ENCODE measurements at places on chromosomes 11 and 22.

DNA sequence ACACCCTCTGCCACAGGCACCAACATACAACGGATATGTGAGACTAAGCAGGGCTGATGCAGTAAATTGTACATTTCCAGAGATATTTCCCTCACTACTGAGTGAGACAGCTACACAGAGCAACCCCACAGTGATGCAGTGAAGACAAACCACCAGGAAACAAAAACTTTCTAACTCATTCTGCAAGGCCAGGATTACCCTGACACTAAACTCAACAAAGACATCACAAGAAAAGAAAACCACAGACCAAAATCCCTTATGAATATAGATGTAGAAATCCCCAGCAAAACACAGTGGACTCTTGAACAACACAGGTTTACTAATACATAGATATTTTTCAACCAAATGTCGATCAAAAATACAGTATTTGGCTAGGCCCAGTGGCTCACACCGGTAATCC lies 1.5 kb upstream of the SLC7A4 start:
- DNase-seq, result no peak

GRCh38 chr11:127017482-127017881 lies 16.9 kb upstream of the KIRREL3 start:
- no peak for DNase-seq

- no peak for DNase-seq
Observed at GRCh38 chr22:17847360-17848078, 73.2 kb upstream of the BID start.

- no peak for DNase-seq
Observed at GRCh38 chr11:45407226-45407625, 121.1 kb upstream of the SYT13 start.

DNA sequence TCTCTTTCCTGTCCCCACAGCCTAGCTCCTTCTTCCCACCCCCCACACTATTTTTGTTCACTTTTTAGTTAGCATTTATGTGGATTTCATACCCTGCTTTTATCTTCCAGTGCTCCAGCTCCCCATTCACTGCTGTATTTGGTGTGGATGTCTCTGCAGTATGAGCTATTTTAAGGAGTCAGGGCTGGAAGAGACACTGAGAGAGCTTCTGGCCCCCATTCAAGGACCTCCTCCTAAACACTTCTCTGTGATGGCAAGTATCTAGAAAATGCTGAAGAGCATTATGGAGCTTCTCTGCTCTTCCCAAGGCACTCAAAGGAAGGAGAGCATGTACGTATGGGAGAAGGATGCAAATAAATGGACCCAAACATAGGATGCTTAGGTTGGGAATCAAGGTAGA lies 79.5 kb downstream of the RAB30 start:
- DNase-seq, result no peak

GRCh38 chr11:120098503-120099020 lies 39.4 kb downstream of the TRIM29 start:
- no peak for DNase-seq

DNA sequence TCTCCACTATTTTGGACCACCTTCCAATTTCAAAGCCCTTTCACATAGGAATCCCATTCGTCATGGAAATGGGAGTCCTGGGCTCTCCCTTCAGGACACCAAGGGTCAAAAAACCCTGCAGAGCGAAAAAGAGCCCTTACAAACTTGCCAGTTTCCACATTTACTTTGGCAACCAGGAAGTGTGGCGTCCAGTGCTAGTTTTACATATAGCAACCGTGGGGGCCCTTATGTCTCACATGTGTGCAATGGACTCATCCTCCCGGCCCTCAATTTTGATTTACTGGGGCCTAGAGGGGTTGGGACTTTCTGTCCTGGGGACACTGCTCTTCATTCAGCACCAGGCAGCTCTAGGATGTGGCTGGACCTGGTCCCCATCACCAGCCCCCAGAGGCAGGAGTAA lies 33.7 kb downstream of the DAGLA start:
- no peak for DNase-seq

DNA sequence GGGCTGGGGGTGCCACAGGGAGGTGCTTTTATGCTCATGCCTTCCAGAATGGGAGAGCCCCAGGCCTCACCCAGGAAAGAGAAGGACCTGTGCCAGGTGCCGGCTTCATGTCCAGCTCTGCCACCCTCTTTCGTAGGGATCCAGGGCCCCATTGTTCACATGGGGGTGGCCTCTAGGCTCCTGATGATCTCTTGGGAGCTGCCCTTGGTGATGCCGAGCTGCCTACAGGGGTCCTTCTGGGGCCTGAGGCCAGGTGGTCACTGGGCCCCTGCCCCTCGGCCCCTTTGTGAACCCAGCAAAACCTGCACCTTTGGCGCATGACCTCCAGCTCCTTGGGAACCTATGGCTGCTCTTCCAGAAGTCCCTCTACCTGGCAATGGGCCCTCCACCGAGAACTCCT lies 41.4 kb upstream of the SMIM38 start:
- no peak for DNase-seq

DNA sequence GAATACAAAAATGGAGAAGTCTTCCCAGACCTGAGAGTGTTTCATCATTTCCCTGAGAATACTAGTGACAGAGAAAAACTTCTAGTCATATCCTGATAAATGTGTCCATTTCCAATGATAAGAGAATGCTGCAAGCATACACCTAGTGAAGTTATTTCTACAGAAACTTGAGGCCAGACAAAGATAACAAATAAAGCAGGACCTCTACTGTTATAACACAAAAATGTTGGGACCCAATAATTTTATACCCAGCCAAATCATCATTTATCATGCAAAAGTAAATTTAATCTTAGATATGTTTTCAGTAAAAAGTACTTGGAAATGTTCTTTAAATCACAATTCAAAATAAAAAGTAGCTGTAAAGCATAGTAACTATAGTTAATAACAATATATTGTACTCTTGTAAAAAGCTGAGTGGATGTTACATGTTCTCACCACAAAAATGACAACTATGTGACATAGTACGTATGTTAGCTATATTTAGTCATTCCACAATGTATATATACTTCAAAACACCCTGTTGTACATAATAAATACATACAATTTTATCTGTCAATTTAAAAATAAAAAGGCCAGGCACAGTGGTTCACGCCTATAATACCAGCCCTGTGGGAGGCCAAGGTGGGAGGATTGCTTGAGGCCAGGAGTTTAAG lies 12.6 kb downstream of the RRAS2 start:
- DNase-seq, result no peak

GRCh38 chr22:20725987-20726558 lies 47.8 kb upstream of the SERPIND1 start:
- no peak for DNase-seq

- no peak for DNase-seq
Observed at GRCh38 chr11:47352556-47352955, at the start of gene MYBPC3. Gene MYBPC3 (minus strand): TSS chr11:47352702. CDS start chr11:47352647, 55 bp downstream.

GRCh38 chr11:32527261-32528175 lies 56.1 kb upstream of the EIF3M start:
- DNase-seq, result no peak

DNA sequence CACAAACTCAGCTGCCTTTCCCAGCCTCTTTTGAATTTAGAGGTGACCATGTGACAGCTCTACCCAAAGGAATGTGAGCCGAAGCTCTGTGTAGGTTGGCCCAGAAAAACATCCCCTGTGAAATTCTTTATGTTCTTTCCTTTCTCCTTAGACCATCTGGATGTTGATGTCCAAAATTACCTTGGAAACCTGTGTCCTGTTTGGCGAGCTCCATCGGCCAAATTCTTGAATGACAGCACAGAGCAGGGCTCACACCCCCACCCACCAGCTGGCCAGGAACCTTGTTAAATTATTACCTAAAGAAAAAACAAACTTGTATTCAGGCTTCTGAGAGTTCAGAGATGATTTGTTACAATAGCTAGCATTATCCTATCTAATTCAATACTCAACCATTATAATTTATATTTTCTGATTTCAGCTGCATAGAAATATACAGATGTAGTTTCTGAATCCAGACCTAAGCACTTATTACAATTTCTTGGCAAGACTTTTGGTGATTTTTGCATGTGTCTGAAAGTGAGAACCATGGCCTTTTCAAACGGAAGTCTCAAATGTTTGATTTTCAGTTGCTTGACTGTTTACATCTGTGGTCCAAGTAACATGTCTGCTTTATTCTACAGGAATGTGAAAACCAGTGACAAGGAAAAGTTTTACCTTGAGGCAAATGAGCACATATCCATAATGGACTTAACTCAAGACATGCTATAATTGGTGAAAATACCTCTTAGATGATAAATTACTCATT lies 554.2 kb downstream of the NTM start:
- DNase-seq, result no peak

DNA sequence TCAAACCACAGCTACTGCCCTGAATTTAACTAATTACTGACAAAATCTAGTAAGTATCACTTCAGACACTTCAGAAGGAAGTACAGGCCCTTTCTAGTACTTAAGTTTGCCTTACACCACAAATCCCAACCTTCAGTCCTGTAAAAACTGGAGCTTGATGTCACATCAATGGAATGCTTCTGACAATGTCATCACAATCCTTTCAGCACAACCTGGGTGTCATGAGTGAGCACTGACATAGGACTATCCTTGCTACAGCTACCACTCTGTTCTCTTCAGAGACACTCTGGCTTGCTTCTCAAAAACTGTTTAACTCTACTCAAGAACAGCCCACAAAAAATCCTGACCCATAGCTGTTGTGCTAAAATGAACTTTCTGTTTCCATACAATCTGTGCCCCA lies 108.2 kb downstream of the RRM1 start:
- DNase-seq, result no peak

- DNase-seq, result no peak
Observed at GRCh38 chr11:77299528-77299993, 1.9 kb downstream of the GDPD4 start.

- DNase-seq, result no peak
Observed at GRCh38 chr22:46373921-46374662, 38.6 kb downstream of the TRMU start.

- no peak for DNase-seq
Observed at GRCh38 chr22:40463683-40464082, 93.3 kb downstream of the SGSM3 start.

- DNase-seq, result no peak
Observed at GRCh38 chr22:41848468-41848867, 15.6 kb downstream of the SREBF2 start.

DNA sequence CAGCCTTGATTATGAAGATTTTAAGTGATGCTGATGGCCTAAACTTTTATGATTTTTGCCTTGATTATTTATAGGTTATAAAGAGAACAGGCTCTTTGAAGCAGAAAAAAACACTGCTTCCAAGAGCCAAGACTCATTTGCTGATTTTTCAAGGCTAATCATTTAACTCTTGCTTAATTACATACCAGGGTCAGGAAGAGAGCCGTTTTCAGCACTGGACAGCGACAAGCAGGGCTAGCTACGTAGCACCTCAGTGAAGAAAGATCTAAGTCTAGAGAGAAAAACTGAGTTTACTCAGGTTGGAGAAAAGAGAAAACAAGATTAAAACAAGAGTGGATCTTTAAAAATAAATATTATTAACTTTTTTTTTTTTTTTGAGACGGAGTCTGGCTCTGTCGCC lies 615.4 kb upstream of the B3GAT1 start:
- DNase-seq, result no peak

DNA sequence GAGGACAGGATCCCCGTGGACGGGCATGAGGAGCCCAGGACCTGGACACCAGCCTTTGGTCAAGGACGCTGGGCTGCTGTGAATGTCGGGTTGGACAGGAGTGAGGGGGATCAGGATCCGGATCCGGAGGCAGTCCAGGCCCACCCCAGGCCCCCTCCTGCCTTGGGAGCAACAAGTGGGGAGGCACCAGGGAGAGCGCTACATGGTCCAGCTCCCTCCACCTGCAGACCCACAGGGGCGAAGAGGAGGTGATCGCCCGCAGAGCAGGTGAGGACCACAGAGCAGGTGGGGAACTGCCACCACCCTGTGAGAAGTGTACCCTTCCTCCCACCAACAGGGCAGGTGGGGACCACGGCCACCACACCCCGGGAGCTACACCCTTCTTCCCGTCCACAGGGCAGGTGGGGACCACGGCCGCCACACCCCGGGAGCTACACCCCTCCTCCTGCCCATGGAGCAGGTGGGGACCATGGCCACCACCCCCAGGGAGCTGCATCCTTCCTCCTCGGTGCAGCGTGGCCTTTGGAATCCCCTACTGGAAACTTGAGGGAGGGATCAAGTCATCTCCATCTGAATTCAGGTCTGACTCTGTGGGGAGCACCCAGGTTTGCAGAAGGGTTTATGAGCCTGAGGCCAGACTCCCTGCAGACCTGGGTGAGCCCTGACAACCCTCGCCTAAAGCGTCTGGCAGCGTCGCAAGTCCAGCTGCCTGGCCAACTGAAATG lies 141.0 kb downstream of the BRD1 start:
- DNase-seq, result no peak

DNA sequence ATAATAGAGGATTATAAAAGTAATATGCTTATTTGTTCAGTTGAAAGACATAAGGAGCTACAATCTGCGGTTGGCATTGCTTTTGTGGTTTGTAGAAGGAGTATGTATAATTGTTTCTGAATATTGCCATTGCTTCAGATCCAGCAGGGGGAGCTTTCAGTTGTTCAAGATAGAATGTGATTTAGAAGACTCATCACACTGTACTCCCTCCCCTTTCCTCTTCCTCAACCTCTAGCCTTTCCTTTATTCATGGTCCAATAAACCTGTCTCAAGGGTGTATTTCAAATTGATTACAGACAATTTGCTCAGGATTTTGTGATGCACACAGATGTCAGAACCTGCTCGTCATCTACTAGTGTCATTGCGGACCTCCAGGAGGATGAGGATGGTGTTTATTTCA lies 9.8 kb downstream of the PRMT3 start:
- no peak for DNase-seq

DNA sequence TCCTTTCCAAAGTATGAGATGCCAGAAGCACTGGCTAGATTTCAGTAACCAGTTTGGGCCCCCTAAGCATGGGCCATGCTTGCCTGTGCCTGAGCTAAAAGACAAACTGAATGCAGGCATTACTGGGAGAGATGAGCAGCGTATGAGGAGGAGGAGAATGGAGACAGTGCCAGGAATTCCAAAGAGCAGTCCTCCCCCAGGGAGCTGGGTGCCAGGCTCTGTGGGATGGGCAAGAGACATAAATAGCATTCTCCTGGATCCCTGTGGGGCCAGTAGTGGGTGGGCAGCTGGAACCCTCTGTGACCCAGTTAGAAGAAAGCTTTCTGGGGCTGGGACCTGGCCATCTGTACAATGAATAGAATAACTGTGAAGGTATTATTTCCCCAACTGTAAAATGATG lies 235.6 kb downstream of the KCNA4 start:
- no peak for DNase-seq

- DNase-seq, result no peak
Observed at GRCh38 chr11:65662247-65662798, 393 bp downstream of the RELA start.

DNA sequence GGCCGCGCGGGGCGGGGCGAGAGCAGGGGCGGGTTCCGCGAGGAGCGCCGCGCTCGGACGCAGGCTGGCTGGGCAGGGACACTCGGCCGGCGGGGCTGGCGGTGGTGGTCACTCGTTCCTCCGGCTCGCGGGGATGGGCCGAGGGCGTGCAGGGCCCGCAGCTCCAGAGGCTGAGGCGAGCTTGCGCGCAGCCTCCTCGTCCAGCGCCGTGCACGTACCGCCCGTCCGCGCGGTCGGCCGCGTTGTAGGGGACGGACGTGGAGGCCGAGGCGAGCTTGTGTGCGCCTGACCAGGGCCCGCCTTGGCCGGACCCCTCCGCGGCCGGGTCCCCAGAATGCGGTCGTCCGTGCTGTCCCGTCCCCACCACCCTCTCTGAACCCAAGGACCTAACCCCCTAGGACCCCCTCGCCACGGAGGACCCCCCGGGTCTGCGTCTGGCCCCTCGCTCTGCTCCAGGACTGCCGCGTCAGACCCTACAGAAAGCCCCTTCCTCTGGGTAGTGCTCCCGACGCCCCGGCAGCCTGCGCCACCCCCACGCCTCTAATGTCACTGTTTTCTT lies 569 bp upstream of the YPEL1 start:
- DNase-seq, result no peak

Data from esophagus squamous epithelium (tissue), 5 donors.